ENCODE measurements at places on chromosomes 5 and 9.

DNA sequence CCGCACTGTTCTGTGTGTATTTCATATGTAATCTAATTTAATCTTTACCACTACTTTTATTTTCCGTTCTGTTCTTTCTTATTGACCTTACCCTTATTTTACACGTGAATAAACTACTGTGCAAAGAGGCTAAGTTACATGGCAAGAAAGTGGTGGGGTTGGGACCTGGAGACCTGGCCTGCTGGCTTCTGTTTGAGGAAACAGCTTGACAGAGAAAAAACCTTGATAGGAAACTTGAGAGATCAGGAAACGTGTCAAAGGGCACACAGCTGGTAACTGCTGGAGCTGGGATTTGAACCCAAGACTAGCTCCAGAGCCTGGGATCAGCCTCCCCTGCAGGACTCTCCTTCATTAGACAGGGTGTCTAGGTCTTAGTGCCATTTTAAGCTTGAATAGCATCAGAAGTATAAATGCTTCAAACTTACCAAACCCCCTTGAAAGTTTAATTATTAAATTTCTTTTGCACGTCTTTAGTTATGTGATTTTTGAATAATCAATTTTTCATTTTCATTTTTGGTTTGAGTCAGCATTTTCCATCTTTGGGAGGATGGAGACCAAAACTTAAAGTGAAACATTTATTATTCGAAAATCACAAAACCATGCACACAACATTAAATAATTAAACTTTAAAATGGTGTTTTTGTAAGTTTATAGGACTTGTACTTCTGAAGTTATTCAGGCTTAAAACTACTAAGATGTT, 129.5 kb downstream of the RGS3 start:
- no peak for DNase-seq

DNA sequence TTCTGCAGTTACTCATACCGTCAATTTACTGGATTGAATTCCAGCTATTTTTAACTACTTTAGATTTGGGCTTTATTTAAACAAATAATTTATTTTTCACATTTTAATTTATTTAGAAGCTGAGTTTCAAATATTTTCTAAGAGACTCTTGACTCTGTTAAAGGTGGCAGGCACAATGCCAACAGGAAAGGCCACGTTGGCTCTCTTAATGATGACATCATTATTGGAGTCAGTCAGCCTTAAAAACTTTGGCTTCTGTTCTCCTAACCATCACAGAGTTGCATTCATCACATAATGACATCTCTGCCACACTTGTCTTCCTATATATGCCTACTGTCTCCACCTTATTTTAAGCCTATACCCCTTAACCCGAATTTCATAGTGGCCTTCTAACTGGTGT, 172.3 kb upstream of the PLPPR1 start:
- no peak for DNase-seq

DNA sequence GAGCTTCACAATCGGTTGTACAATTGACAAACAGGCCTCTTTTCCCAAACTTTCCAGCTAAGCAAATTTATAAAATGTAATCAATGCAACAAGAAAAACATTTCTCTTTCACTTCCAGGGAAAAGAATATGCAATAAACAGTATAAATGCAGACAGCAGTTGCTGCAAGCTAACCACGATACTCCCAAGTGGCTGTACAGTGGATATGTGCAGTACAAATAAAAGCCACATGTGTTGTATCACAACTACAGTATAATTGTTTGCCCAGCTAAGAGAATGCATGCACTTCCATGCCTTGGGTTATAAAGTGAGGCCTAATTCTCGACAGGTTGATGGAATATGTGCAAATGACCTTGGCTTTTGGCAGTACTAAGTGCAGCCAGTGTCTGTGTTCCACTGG, 16.7 kb upstream of the PDCL start:
- no peak for DNase-seq

DNA sequence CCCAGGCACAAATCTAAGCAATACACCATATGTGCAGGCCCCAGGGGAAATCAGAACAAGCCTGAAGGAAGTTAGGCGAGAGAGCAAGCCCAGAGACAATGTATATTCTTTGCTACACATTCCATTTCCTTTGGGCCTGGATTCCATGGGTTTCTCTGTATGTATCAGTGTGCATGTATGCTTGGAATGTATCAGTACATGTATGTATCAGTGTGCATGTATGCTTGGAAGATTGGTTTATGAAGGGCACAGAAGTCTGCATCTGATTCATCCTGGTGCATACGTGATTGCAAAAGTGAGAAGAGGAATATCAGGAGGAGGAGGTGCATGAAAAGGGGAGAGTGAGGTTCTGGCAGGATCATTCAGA, 232.6 kb upstream of the ANKRD55 start:
- DNase-seq: no peak

GRCh38 chr5:16082053-16082452, 97.5 kb downstream of the MARCHF11 start:
- no peak for DNase-seq

DNA sequence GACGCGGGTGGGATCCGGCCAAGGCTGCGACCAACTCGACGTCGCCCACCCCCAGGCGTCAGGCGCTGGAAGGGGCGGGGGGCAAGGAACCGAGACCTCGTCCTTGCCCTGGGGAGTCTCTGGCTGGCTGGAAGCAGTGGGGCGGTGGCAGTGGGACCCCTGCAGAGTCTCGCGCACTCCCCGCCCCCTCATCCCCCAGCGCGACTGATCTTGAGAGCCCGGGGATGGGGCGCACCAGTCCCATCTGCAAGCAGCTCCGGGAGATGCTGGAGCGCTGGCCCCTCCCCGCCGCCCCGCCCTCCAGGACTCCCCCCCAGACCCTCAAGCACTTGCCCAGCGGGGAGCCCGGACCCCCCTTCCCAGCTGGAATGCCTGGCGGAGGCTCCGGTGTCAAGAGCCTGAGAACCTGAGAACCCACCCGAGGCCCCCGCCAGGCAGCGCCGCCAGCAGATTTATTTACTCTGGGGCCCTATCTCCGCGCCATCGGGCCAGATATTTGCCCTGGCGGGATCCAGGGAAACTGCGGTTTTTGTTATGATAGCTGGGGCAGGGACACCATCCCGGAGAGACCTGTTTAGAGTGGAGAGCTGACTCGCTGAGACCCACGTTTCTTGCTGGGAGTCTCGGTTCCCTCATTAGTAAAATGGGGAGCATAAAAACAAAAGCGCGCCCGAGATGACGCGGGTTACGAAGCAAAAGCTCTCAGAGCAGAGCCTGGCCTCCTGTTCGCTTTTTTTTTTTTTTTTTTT, 1.2 kb downstream of the PRRT1B start:
- DNase-seq: peak; percentile 12

DNA sequence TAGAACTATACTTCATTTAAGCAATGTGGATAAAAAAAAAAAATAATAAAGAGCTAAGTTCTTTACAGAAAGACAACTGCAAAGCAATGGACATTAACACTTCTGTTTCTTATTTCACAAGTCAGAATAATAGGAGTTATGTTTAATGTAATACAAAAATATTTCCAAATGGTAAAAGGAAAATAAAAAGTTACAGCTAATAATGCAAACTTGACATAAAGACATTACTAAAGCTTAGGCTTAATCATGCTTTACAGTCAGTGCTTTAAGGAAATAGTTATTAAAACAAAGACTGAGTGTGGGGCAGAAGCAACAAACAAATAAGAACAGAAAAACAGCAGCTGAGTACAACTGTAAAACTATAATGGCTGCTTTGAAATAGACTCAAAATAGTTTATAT, 56.7 kb downstream of the ZFR start:
- no peak for DNase-seq

DNA sequence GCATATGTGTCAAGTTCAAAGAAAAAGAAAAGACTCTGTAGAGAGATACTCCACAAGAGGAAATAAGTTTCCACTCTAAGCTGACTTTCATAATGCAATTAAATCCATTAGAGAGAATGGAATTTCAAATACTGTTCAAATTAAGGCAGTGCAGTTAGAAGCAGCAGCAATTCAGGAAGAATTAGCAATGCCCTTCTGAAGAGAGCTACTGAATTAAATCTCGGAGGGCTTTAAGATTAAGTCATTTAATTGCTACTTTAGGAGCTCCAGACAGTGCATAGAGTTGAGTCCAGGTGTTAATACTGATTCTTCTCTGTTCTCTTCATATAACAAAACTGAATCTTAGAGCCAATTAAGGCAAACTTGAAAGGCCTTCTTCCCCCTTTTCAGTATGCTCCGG, 8.5 kb downstream of the CDH12 start:
- no peak for DNase-seq

DNA sequence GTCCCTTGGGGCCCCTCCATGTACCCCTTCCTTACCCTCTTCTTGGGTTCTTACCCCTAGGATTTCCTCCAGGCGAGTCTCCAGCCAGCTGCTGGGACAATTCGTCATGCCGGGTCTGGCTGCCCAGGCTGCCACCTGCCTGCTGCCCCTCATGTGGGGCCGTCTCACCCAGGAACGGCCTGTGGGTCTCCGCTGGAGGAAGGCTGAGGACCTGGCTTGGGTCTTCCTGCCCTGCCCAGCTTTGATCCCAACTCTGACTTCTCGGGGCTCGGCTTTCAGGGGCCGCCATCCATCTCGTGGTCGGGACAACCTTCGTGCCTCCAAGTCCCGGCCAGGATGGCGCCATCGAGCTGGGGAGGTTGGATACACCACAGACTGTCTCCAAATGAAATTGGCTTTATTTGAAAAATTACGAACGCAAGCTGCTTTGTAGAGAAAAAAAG, 38.1 kb downstream of the HMCN2 start:
- no peak for DNase-seq

DNA sequence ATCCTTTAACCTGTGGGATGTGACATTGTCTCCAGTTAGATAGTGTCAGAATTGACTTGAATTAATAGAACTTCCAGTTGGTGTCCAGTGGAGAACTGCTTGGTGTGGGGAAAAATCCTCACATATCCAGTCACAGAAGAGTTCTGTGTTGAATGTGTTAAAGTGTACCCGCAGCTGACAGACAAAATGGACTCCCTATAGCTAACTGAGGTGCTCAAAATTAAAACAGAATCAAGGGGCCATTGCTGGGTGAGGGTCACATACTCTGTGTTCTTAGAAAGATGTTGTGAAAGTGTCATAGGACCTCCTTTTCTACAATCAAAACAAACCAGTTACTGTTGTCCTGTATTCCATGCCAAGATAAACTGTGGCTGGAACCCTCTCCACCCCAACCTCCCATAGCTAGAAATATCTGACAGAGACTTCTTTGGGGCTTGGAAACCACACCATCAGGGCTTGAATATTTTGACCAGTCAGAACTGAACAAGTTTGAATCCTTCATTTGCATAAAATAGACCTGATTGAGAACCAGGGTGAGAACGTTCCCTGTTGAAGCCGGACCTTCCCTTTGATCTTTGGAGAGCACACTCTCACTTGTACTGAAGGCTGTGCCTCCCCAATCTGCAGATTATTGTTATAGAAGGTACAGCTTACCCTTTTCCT, 164.0 kb upstream of the ZNF608 start:
- DNase-seq: no peak
